GM20000 (cell line): ENCODE measurements at places on chromosomes 16 and 17.

DNA sequence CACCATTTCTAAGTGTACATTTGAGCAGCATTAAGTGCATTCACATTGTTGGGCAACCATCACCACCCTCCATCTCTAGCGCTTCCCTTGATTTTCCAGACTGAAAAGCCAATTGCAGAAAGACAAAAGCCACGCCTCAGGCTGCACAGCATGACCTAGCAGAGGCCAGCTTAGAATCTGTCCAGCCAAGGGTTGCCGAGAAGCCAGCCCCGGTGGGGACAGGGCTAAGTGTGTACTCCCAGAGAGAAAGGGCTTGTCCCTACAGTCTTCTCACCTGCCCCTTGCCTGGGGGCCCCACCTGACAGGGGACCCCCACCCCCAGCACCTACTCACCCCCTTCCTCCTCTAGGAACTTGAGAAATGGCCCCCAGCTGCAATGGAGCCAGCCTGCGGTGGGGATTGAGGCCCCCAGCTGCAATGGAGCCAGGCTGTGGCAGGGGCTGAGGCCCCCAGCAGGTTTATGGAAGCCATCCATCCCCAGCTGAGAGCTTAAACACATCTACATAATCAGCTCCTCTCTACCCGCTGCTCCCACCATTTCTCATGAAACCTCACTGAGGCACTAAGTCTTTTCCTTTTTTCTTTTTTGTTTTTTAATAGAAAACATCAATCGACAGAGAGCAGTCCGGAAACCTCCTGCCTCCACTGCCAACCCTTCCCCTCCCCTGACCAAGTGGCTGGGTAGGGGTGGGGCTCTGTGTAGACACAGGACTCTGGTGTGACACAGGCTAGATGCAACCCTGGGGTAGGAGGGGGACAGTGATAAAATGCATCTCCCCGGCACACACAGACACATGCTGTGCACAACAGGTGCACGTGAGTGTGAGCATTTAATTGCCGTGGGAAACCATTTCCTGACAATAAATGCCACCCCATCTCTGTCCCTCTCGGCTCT lies 77.9 kb downstream of the CCT6B start:
- no peak for DNase-seq

DNA sequence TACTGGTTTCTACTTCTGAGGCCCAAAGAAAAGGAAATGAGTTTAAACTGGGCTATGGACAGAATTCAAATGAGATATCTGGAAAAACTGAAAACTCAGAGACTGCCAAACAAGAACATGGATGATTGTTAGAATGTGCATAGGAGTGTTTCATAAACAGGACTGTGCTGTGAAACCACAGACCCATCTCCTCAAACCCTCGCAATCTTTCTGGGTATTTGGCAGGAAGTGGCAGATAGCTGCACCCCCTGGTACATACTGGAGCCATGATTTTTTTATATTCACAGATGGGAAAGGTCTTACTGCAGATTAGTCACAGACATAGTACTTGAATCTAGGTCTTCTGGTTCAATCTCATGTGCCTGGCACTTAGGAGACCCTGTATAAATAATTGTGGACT lies 145.0 kb downstream of the CCDC182 start:
- no peak for DNase-seq

GRCh38 chr16:78804058-78804735 lies 704.7 kb downstream of the WWOX start:
- DNase-seq: no peak

- no peak for DNase-seq
These were observed 2.5 kb downstream of the LGALS9 start for GRCh38 chr17:27633312-27634025.

GRCh38 chr16:55271945-55272513 lies 52.0 kb upstream of the IRX6 start:
- DNase-seq: no peak

DNA sequence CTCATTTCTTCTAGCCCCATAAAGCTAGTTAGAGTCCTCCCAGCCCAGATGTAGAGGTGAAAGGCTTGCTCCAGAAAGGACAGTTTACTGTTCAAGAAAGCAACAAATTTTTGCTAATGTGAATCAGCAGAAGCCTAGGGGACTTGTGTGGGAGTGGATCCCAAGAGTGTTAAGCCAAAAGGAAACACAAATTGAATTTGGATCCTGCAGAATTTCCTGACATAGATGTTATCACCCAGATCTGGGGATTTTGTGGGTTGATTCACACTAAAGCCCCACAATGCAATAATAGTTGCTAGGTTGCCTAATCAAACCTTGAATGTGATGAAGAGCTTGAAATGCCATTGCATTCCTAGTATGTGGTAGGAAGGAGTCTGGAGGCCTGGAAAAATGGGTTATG lies 135.2 kb upstream of the HS3ST3A1 start:
- no peak for DNase-seq
